Mucosa of descending colon (tissue), 3 donors: ENCODE measurements at places on chromosomes 2 and 18.

DNA sequence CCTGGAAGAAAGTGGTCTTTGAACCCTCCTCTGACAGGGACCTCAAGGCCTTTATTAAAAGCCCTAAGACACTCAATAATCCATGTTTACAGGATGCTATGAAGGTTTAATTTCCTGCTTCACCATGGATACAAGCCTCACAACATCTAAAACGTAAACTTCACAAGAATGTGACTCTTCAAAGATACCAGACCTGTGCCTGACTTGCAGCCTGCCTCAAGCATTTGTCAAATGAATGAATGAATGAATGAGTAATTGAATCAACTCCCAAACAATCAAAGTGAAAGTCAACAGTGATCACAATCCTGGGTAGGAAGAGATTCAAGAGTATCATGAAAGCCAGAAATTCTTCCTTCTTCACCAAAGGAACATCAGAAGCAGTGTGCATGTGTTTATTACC lies 30.4 kb downstream of the KLF7 start:
- DNase-seq, result no peak

- DNase-seq, result no peak
Observed at GRCh38 chr18:919078-919477, 14.4 kb downstream of the ADCYAP1 start.

GRCh38 chr2:241769819-241770184 lies 6.8 kb upstream of the GAL3ST2 start:
- peak; percentile 31 for DNase-seq

DNA sequence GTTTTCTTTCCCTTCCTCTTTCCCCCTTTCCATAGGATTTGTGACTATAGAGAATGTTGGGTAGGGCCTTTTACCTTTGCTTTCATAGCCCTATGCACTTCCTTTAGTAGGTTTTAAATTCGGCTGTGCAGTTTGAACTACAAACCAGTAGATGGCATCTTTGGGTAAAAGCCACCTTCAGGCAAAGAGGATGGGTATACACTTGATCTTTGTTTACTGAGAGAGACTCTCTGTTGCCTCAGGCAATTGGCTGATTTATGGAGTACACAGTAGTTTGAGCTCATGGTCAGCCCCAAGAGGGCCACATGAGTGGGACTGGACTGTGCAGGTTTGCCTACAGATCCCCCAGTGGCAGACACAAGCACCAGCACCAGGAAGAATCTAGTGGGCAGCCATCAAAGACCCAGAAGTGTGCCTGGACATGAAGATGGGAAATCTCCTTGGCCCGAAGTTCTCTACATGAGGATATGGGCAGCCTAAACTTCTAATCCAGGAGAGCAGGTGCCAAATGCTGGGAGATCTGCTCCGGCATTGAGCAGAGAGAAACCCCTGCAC lies 1304.3 kb upstream of the DDX18 start:
- peak; percentile 7 for DNase-seq

DNA sequence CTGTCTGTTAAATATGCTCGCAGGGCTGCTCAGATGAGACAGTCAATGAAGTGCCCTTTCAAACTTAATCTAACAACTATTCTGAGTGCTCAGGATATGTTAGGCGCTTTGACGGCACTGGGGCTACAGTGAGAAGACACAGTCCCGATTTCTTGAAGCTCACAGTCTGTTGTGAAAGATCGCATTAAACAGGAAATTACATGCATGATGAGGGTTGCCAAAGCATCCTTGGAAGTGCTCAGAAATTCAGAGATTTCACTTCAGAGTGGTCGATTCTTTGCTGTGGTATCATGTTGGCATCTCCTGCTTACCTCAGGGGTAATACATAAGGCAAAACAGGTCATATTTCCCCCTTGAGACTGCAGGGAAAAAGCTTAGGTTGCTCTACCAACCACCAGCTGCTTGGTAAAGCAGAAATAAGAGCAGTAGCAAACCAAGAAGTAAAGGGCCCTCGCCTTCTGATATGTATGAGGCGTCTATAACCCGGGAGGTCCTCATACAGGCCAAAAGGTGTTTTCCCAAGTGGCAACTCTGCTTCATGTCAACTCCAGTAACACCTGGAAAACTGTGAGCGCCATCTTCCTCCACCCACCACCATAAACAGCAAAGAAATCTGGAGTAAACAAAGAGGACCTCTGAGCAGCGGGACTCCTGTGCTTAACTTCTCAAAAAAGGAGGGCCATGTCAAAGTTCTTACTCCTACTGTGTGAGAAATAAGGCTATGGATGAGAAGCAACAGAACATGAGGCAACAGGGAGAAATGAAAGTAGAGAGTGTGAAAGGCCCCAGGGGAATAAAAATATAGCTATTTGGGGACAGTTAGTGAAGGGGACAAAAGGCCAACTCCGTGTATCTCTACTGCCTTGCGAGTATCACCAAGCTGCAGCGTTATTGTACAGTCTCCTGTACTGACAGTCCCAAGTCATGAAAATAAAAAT lies 79.3 kb downstream of the CLHC1 start:
- no peak for DNase-seq

DNA sequence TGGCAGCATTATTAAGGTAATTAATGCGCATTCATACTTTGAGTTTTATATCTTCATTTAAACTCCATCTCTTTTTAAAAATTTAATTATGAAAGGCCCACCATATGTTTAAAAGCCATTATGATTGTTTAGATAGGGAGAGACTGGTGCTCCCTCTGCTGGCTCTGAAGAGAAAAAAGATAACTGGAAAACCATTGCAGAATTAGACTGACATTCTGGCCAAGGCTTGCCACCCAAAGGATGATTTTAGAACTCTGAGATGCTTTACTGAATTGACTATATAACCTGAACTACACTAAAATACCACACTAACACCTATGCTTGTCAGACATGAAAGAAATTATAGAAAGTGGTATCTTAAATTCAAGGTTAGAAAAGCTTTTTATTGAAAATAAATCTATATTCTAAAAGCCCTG lies 127.6 kb upstream of the SPOPL start:
- no peak for DNase-seq

DNA sequence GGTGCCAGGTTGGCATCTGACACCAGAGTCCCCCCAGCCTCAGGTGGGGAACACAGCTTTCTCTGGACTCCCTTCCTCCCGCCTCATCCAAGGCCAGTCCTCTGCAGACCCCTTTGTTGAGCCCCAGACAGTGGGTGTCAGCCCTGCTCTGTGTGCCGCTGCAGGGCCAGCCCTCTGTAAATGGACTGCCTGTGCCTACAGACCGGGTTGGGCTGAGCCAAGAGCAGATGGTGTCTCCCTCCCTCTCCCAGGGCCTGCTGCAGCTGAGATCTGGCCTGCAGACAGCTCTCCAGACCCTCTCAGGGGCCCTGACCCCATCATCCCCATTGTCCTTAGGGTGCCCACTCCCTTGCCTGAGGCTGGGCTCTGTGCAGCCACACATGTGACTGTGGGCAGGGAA lies 160.8 kb downstream of the KLHL29 start:
- DNase-seq, result no peak

DNA sequence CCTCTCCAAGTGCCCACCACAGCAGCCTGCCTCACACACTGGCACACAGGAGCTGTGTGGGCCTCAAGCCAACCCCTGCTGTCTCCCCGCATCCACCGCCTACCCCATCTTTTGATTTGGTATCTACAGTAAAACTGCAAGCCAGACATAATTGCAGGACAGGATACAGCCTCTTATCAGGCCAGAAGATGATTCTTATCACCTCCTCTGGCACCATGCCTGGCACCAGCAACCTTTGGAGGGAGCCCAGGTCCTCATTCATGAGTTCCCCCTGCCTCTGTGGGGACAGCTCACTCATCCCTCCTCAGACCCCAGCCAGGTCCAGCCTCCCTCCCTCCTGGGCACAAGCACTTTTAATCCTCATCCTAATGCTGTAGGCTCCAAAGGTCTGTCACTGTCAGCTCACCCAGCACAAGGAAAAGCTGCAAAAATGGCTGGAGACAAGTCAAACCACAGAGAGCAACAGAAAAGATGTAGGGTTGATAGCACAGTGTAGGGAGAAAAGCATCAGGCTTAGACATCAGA lies 9.7 kb downstream of the RAB11FIP5 start:
- DNase-seq, result no peak

DNA sequence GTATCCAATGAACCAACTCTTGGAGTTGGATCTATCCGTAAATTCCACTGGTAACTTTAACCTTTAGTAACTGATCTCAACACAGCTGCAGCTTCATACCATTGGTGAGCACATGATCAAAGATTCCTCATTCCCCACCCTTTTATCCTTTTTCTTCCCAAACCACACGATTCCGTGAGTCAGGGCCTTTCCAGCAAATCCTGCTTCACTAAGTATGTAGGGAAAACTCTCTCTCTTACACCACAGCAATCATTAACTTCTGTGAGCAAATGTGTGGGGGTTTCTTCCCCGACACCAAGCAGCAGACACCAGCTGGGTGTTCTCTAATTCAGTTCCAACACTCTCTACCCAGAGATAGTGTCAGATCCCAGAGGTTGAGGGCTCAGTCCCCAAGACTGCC lies 23.5 kb downstream of the ELP2 start:
- DNase-seq, result no peak

DNA sequence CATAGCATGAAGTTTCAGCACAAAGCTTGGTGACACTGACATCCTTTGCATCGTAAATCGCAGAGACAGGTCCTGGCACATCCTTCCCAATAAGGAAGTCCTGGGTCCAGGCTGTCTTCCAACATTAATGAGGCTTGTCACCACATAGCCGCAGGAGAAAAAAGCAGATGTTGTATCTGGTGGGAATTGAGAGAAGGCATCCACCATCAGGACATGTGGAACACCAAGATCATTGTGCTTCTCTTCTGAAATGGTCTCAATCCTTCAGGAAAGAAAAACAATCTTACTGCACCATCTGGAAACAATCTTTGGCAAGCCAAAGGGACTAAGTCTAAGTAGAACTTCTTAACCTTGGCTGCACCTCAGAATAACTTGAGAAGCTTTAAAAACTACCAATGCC lies 119.0 kb upstream of the ARHGAP28 start:
- no peak for DNase-seq
